ENCODE measurements at places on chromosomes 1 and 21. TPM values are rescaled to one million over a fixed set of nuclear protein-coding genes. Genes with fewer than 3 reads are reported as not detected.

The CGN gene
- under 0.01 TPM for total RNA-seq

The EDN2 gene
- total RNA-seq = not detected

The OR2T1 gene
- total RNA-seq = not detected

The PDE9A gene
- 0.96 TPM for total RNA-seq

The THRAP3 gene
- 170 TPM for total RNA-seq

The RNPC3 gene
- total RNA-seq = 16.0 TPM

All from vein endothelial cell (primary cell).